ENCODE measurements at places on chromosomes 7 and 10.

DNA sequence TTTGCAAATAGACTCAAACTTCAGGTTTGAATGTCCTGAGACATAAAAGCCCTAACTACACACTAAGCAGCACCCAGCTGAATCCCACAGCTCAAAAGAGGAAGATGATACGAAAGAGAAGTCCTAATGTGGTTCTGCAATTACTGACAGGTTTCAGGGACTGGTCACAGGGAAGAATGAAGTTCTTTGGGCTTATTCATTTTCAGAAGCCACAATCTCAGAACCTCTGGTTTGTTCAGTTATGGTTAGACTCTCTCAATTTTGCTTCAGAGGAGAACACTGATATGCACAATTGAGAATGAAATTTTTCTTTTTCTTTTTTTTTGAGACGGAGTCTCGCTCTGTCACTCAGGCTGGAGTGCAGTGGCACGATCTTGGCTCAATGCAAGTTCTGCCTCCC lies 94.6 kb upstream of the FAM180A start:
- DNase-seq = no peak

GRCh38 chr7:113504691-113505090 lies 386.3 kb upstream of the SMIM30 start:
- no peak for DNase-seq

GRCh38 chr10:3858051-3858845 lies 73.2 kb upstream of the KLF6 start:
- DNase-seq = no peak

DNA sequence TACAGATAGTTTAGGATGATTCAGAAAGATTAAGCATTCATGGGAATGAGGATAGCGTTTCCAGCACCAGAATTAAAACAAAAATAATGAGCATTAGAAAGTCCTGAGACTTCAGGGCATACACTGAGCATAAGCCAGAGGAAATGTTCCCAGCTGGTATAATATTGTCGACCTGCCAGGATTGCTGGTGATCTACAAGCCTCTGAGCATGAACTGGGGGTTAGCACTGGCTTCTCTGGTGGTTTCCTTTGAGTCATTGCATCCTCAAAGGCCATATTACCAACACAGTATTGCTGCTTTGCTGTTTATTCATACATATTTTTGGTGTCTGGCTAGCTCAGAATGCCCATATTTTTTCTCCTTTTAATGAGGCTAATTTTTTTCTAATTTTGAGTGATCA lies 10.7 kb upstream of the ATRNL1 start:
- no peak for DNase-seq

DNA sequence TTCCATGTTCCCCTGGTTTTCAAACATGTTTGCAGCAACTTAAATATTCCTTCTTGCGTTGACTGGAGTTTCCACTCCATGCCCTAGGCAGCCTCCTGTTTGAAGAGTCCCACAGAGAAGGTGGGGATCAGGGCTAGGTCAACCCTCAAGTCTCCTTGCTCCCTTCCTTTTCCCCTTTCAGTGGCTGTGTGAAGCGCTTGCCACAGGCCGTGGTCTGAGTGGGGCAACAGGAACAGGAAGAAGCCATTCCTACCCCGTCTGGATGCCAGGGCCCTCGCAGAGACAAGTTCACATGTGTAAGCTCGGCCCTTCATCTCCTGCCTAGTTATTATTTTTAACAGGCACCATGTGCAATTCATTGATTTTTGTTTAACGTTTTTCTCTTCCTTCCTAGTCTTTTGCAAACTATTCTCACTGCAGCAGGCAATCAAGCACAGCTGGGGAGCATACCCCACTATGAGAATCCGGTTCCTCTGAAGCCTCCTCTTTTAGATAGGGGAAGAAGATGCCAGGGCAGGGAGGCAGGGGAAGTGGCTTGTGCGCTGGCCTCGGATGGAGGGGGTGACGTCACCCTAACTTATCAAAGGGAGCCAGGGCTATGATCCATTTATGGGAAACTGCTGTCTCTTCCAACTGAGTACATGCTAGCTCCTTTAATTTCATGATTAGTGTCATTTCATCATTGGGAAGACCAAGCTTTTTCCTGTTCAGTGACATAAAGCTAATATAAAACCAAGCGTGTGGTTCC lies 64.2 kb downstream of the PRLHR start:
- no peak for DNase-seq

DNA sequence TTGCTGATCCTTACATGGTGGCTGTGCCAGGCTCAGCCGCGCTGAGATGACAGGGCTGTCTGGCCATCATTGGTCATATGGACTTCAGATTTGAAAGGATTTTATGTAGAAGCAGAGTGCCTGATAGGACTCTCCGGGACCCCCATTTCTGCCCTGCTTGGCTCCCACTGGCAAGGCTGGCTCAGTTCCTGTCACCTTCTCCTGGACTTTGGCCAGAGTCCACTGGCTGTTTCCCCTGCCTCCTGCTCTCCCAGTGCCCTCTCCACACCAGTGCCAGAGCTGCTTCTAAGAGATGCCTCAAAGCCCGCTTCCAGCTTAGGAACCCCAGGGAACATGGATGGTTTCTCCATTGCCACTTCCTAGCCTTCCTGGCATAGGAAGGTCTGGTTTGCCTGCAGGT lies 5.1 kb upstream of the SH2D4B start:
- DNase-seq = no peak

DNA sequence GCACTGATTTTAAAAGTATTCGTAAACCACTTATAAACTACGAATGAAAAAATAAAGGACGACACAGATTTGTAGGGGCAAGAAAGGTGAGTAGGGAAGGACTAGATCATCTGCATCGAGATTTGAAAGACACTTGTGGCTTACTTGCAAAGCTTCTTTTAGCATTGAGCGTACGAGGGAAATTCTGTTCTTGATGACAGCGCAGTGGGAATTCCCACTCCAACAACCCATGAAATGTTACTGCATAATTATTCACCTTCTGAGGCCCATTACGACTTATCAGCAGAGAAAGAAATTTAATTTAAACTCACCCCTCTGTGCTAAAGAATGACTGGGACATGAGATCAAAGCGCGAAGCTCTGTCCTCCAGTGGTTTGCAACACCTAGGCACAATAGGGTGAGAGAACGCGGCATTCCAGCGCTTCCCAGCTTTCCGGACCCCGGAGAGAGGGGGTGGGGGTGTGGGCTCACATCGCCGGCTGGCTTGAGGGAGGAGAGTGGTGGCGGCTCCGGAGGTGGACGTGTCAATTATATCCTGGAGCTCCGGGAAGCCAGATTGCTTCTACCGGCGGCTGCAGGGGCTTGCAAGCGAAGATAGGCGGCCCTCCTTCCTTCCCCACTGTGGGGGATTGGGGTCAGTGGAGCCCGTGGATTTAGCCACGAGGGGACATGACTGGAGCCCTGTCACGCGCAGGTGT lies 10.3 kb downstream of the SP8 start:
- no peak for DNase-seq

DNA sequence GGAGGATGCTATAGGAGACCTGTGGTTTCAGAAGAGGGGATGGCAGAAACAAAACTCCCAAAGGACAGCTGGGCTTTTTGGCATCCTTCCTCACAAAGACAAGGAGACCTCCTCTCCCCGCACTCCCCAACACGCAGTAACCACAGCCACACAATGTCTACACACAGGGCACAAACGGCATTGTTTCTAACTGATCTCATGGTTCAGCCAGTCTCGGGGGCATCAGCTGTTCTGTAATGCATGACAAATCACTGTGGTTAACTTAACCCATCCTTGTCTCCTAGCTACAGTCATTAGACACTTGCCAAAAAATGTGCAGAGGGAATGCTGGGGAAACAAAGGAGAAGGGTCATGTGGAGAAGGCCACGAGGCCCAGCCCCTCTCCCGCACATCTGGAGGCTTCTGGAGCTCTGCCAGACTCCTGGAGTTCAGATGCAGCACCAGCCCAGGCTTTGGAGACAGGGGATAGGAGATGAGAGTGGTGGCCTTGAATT lies 7.6 kb upstream of the ADAMTS14 start:
- peak; percentile 71 for DNase-seq

GRCh38 chr7:121544726-121545125 lies 148.6 kb upstream of the FAM3C start:
- no peak for DNase-seq

GRCh38 chr7:73742753-73743641 lies 4.4 kb upstream of the ABHD11 start:
- DNase-seq = no peak

GRCh38 chr10:79111846-79112614 lies 43.3 kb downstream of the ZMIZ1 start:
- DNase-seq = no peak

GRCh38 chr10:69497611-69498390 lies 46.5 kb downstream of the TSPAN15 start:
- DNase-seq = no peak

Measured in occipital lobe (tissue), 3 donors.